ENCODE measurements at places on chromosomes 13 and 19.

DNA sequence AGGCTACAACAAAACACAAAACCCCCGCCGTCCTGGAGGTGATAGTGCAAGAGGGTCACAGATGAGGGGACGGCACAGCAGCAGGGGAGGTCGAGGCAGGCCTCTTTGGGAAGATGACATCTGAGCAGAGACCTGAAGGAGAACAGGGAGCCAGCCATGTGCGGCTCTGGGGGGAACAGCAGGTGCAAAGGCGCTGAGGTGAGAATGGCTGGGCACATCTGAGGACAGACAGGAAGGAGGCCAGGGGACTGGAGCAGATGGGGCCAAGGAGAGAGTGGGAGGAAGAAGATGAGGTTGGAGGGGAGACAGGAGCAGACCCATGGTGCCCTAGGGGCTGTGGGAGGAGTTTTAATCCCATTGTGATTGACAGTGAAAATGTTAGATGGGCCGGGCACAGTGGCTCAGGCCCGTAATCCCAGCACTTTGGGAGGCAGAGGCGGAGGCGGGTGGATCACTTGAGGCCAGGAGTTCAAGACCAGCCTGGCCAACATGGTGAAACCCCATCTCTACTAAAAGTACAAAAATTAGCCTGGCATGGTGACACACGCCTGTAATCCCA is 1.8 kb upstream of the CKM start:
- no peak for DNase-seq

DNA sequence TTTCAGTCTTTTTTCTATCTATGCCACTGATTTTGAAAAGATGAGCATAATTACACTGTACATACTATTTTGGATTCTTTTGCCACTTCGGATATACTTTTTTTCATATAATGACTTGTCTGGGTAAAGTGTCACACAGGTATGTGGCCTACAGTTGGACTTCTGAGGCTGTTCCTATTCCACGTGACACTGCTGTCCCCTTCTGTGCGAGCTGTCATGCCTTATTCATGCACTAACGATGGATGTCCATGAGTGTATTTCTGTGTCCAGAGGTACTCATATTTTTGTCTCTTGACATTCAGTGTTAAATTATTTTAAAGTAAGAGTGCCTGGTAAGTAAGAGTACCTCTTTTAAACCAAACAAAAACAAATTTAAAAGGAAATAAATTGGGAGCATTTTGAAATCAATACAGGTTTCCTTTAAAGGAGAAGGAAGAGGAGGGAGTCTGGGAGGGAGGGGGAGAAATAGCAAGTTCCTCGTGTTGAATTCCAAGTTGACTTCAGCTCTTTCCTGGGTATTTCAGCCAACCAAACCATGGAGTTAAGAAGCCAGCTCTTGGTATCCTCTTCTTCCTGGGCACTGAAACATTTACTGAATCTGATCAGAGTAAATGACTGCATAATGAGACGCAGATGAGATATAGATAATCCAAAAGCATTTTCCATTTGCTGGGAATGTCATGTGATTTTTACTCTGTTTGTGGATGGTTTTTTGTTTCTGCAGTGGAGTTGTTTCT is 61.3 kb downstream of the TNFRSF19 start:
- DNase-seq = no peak

- DNase-seq = peak; percentile 6
Measured at GRCh38 chr13:37995092-37995491, 125.5 kb upstream of the TRPC4 start.

DNA sequence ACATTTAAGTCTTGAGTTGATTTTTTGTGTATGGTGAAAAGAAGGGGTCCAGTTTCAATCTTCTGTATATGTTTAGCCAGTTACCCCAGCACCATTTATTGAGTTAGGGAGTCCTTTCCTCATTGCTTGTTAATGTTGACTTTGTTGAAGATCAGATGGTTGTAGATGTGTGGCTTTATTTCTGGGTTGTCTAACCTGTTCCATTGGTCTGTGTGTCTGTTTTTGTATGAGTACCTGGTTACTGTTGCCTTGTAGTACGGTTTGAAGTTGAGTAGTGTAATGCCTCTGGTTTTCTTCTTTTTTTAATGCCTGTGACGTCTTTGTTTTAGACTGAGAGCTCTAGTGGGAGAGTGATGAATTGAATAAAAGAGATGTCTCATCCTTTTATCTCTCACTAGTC is 83.2 kb downstream of the NBEA start:
- no peak for DNase-seq

DNA sequence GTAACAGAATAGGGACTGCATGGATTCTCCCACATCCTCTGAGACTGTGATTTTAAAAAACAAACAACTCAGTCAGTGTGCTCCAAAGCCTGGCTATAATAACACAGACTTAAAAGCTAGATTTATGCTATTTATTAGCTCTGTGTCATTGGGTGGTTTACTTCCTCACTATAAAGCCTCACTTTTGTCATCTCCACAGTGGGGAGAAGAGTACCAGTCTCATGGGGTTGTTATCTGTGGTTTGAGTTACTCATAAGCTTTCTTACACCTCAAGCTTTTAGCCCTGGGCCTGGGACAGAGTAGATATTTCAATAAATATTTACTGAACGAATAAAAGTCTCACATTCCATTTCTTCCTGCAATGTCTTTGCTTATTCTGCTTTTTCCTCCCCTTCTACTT is 5.3 kb downstream of the RNASEH2B start:
- peak; percentile 68 for DNase-seq

- no peak for DNase-seq
Measured at GRCh38 chr13:30345426-30346100, 38.2 kb upstream of the KATNAL1 start.

- DNase-seq = no peak
Measured at GRCh38 chr19:55015126-55015525, 22.9 kb downstream of the GP6 start.

Data from fibroblast of skin of right quadriceps (primary cell).